Activated T-helper 2 cell treated with anti-CD3 and anti-CD28 coated beads, Interferon-gamma antibody, Interleukin-2, Interleukin-4, amounts not matched to agents 10 μg/mL and 5 μg/mL and 100 μg/mL, durations not matched to agents 14 hours and 24 hours and 36 hours (primary cell): ENCODE measurements at places on chromosomes 5 and 9. TPM values are rescaled to one million over a fixed set of nuclear protein-coding genes. Genes with fewer than 3 reads are reported as not detected.

Gene ZDHHC11
- 10.5 and 11.9 TPM in 2 replicates for total RNA-seq

Gene BRD3
- total RNA-seq, result 37.4 and 43.3 TPM in 2 replicates

Gene TAF11L10
- total RNA-seq, result not detected in 2 replicates

Gene THOC3
- 89.8 and 95.5 TPM in 2 replicates for total RNA-seq
